Progenitor cell of endocrine pancreas (in vitro differentiated cells): ENCODE measurements at places on chromosomes 3 and 15.

- DNase-seq = no peak
- peak overlapping the region; percentile 100 for H3K27ac ChIP-seq
- H3K4me3 ChIP-seq = peak overlapping the region; percentile 49
- H3K27me3 ChIP-seq = no peaks in the 10 kb centered on the region
Observed at GRCh38 chr3:194573680-194574437, 59.4 kb downstream of the TMEM44 start.

DNA sequence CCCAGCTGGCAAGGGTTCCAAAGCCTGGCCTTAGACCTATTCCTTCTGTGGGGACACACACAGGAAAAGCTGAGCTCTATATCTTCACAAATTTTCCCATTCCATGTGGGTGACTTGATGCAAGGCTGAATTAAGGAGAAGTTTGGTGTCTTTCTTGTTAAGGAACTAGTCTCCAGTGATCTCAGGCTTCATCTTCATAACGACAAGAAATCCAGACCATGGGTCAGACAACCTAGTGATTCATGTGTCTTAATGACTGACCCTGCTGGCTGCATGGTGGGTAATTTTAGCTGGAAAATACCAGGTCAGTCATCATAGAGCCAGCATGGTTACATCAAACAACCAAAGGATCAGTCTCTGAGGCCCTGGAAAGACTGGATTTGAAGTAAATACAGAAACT is 112.7 kb upstream of the SLC4A7 start:
- no peak for DNase-seq
- H3K36me3 ChIP-seq = no peaks in the 10 kb centered on the region
- no peaks in the 10 kb centered on the region for H3K27me3 ChIP-seq
- peaks cover under 1% of the 10 kb centered on the region for H3K4me1 ChIP-seq

DNA sequence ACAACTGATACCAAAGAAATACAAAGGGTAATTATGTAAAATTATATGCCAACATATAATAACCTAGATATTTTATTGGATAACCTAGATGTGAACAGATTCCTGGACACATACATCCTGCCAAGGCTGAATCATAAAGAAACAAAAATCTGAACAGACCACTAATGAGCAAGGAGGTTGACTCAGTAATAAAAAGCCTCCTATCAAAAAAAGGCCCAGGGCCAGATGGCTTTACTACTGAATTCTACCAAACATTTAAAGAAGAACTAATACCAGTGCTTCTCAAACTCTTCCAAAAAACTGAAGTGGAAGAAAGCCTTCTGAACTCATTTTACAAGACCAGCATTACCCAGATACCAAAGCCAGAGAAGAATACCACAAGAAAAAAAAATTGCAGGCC is 32.4 kb downstream of the THBS1 start:
- H3K36me3 ChIP-seq = peaks cover 2% of the 10 kb centered on the region
- H3K27me3 ChIP-seq = no peaks in the 10 kb centered on the region
- no peak overlapping the region for H3K27ac ChIP-seq
- no peaks in the 10 kb centered on the region for H3K4me1 ChIP-seq

DNA sequence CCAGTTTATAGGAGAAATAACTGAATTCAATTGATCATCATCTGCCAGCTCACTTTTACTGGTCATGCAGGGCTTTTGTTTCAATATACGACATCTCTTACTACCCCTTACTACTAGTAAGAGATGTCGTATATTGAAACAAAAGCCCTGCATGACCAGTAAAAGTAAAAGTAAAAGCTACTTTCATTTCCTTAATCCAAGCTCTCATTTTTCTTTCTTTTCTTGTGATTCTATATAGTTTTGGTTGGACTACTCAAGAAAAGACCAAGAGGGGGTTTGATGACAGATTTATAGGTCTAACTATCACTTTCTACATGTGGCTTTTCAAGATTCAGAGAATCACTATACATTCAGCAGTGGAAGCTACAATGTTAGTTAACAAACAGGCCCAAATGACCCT is 1237.3 kb downstream of the ROBO2 start:
- no peak overlapping the region for H3K27ac ChIP-seq
- no peak for DNase-seq
- H3K4me1 ChIP-seq = no peaks in the 10 kb centered on the region
- no peaks in the 10 kb centered on the region for H3K36me3 ChIP-seq
- H3K4me3 ChIP-seq = no peak overlapping the region

GRCh38 chr3:146746190-146746589 is 141.0 kb upstream of the PLSCR5 start:
- no peak overlapping the region for H3K27ac ChIP-seq
- no peaks in the 10 kb centered on the region for H3K36me3 ChIP-seq

- no peak overlapping the region for H3K27ac ChIP-seq
- no peaks in the 10 kb centered on the region for H3K36me3 ChIP-seq
- H3K27me3 ChIP-seq = no peaks in the 10 kb centered on the region
Observed at GRCh38 chr15:36414670-36415069, 164.8 kb upstream of the CDIN1 start.

- peaks cover 12% of the 10 kb centered on the region for H3K4me1 ChIP-seq
- H3K27ac ChIP-seq = no peak overlapping the region
- no peaks in the 10 kb centered on the region for H3K27me3 ChIP-seq
- H3K36me3 ChIP-seq = peaks cover 12% of the 10 kb centered on the region
Observed at GRCh38 chr15:68152342-68152741, 52.8 kb downstream of the CALML4 start.

DNA sequence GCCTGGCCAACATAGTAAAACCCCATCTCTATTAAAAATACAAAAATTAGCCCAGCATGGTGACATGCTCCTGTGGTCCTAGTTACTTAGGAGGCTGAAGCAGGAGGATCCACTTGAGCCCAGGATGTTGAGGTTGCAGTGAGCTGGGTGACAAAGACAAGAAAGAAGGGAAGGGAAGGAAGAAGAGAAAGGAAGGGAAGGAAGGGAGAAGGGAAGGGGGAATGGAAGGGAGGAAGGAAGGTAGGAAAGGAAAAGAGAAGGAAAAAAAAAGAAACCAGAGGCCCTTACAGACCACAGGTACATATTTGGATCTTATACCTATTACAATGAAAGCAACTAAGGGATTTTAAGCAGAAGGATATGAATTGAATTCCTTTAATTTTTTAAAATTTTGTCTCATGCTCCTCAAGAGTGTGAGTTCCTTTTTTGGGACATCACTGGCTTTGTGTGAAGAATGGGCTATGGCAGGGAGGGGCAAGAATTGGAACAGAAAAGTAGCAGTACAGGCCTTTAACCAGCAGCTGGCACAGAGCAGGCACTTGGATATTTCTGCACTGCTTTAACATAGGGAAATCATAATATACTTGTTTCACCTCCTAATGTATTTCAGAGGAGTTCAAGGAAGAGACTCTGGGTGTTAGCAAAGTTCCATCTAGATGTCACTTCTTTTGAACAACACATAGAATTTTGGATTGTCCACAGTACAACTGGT is 7.9 kb downstream of the RAB27A start:
- DNase-seq = no peak
- no peak overlapping the region for H3K4me3 ChIP-seq
- H3K27ac ChIP-seq = no peak overlapping the region
- no peaks in the 10 kb centered on the region for H3K36me3 ChIP-seq
- H3K4me1 ChIP-seq = peaks cover 2% of the 10 kb centered on the region

- peak overlapping the region; percentile 80 for H3K27ac ChIP-seq
- H3K4me3 ChIP-seq = no peak overlapping the region
- no peaks in the 10 kb centered on the region for H3K36me3 ChIP-seq
- peaks cover 56% of the 10 kb centered on the region for H3K4me1 ChIP-seq
- no peaks in the 10 kb centered on the region for H3K27me3 ChIP-seq
Observed at GRCh38 chr3:73511571-73512525, 112.9 kb downstream of the PDZRN3 start.

DNA sequence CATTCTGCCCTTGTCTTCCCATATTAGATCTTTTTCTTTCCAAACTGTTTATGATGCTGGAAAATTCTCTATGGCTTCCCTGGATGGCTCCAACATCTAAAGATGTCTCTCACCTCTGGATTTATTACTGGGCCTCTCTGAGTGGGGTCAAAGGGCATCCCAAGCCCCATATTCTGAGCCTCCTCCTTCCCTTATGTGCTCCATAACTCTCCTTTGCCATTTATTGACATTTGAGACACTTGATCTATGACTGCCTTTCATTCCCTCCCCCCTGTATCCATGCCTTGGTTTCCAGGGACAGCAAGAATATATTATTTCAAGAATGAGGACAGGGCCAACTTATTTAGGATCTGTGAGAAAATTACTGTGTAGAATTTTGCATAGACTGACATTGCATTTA is 369.3 kb upstream of the ONECUT1 start:
- no peaks in the 10 kb centered on the region for H3K27me3 ChIP-seq
- no peaks in the 10 kb centered on the region for H3K36me3 ChIP-seq
- H3K27ac ChIP-seq = peak overlapping the region; percentile 50
- H3K4me3 ChIP-seq = no peak overlapping the region

DNA sequence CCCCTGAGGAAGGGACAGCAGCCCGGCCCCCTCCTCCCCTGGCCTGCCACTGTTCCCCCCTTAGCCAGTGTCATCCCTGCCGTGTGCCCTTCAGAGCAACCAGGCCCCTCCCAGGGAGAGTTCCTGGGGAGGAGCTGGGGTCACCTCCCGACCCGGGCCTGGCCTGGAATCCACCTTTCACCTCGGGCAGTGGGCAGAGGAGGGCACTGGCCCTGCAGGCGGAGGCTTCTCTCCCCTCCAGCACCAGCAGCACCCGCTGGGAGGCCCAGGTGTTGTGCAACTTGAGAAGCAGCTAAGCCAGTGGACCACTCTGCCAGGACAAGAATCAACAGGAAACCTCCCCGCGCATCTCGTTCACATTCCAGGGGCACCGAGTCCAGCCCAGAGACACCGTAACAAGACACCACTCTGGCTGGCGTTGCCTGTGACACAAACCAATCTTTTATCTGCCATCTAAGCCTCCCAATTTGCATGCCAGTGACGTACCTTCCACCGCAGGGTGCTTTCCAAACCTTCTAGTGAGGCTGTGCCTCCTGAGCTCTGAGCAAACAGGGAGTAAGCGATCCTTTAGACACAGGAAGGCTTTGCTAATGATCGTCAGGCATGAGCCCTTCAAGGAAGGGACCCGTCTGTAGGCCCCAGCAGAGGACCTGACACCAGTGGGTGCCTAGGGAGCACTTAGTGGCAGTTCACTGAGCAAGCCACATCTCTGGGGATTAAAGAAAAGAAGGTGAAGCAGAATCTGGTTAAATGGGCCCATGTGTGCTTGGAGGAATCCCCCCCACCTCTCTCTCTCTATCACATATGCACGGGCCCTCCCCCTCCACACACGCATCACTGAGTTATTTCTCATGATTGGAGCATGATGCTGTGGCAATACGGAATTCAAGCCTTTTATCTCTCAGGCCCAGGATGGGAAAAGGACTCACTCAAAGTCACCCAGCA is 98.9 kb upstream of the TLE3 start:
- H3K4me3 ChIP-seq = peak overlapping the region; percentile 5
- H3K4me1 ChIP-seq = peaks cover 21% of the 10 kb centered on the region
- DNase-seq = no peak
- H3K27ac ChIP-seq = peak overlapping the region; percentile 49

DNA sequence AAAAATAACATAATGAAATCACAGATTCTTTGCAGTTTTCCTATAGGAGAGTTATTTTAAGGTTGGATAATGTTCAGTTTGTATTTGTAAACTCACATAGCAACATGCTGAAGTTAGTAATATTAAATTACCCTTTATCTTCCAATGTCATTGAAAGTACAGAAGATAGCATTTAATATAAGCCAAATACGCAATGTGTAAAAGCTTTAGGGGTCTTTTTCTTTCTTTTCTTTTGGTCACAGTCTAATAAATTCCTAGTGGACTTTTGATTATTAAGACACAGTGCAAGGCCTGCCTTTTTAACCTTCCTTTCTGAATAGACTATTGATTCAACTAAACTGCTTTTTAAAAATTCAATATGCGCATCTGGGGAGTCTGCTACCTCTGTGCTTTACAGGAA is 79.3 kb downstream of the OTOL1 start:
- no peak overlapping the region for H3K27ac ChIP-seq
- peaks cover 2% of the 10 kb centered on the region for H3K4me1 ChIP-seq
- DNase-seq = no peak
- no peak overlapping the region for H3K4me3 ChIP-seq
- no peaks in the 10 kb centered on the region for H3K27me3 ChIP-seq

DNA sequence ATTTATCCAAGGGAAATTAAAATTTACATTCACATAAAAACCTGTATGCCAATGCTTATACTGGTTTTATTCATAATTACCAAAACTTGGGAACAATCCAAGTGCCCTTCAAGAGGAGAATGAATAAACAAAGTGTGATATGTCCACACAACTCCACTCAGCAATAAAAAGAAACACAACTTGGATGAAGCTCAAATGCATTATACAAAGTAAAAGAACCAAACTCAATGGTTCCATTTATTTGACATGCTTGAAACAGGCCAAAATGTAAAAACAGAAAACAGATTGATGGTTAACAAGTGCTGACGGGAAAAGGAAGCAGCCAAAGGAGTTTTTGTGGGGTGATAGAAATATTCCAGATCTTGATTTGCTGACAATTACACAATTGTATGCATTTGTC is 23.5 kb downstream of the OCA2 start:
- H3K4me3 ChIP-seq = no peak overlapping the region
- no peak overlapping the region for H3K27ac ChIP-seq
- H3K4me1 ChIP-seq = no peaks in the 10 kb centered on the region
- no peaks in the 10 kb centered on the region for H3K36me3 ChIP-seq

GRCh38 chr3:3189102-3189727 is 9.7 kb upstream of the CRBN start:
- peaks cover 24% of the 10 kb centered on the region for H3K27me3 ChIP-seq
- H3K4me3 ChIP-seq = no peak overlapping the region
- H3K27ac ChIP-seq = no peak overlapping the region
- no peak for DNase-seq
- no peaks in the 10 kb centered on the region for H3K36me3 ChIP-seq

DNA sequence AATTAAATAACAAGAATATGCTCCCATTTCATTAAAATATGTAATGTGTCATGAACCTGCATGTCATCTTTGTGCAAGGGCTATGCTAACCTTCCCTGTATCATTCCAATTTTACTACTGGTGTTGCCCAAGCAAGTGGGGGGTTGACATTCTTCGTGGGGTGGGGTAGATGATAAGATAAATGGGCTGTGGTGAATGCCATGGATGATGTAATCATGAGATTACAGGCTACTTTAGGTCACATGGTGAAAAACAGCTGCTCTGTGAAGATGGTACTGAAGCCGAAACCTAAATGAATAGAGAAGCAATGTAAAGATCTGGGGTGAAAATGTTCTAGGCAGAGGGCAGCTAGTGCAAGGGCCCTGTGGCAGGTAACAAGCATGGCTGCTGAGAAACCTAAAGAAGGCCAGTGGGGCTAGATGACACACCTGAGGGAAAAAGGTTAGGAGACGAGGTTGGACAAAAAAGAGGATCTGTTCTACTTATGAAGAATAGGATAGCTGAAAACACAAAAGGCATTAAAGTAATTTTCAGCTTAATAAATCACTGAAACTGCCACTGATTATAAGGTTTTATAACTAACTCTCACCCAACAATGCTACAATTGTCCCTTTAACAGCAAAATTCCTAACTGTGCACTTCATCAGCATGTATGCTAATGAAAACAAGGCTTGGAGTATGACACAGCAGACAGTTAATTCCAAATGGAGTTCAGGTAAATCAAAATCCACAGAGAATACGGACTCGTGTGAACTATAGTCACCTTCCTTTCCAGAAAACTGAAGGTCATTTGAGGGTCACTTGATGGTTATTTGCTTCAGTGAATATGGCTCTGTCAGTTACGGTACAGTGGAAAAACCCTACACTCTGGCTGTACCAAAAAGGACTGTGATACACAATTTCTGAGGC is 35.0 kb downstream of the MTMR10 start:
- peaks cover 45% of the 10 kb centered on the region for H3K36me3 ChIP-seq
- no peak overlapping the region for H3K27ac ChIP-seq
- no peaks in the 10 kb centered on the region for H3K27me3 ChIP-seq
- DNase-seq = no peak

GRCh38 chr3:28050885-28051284 is 190.5 kb upstream of the CMC1 start:
- no peaks in the 10 kb centered on the region for H3K4me1 ChIP-seq
- H3K4me3 ChIP-seq = no peak overlapping the region
- H3K27ac ChIP-seq = no peak overlapping the region
- no peak for DNase-seq
